ENCODE measurements at places on chromosomes 6 and 20.

GRCh38 chr6:150116200-150116800 lies 26.5 kb upstream of the PPP1R14C start:
- no peak for DNase-seq

DNA sequence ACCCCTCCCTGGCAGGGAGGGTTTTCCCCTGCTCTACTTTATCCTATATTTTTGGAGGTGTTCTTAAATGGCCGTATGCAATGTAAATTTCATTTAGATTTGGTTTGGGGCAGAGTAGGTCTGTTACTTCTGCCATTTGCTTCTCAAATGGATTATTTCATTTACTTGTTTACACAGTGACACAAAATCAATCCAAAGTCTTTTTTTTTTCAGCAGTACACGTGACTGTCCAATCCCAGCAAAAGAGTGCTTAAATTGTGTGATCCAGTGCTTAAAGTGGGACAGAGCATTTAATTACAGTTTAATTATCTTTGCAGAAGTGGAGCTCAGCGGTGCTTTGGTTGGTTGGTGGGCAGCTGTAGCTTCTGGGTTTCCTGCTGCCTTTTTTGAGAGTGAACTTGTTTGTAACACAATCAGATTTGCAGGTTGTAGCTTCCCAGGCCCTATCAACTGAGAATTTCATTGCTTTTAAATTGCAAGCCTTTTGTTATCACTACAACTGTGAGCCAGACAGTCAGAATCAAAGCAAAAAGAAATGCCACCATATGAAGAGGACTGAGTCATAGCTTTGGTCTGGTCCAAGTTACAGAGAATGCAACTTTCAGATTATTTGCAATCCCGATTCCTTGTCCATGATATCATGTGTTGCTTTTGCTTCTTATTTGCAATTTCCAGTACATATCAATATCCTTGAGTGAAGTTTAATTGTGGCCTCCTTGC lies 216.9 kb downstream of the DOK5 start:
- no peak for DNase-seq

DNA sequence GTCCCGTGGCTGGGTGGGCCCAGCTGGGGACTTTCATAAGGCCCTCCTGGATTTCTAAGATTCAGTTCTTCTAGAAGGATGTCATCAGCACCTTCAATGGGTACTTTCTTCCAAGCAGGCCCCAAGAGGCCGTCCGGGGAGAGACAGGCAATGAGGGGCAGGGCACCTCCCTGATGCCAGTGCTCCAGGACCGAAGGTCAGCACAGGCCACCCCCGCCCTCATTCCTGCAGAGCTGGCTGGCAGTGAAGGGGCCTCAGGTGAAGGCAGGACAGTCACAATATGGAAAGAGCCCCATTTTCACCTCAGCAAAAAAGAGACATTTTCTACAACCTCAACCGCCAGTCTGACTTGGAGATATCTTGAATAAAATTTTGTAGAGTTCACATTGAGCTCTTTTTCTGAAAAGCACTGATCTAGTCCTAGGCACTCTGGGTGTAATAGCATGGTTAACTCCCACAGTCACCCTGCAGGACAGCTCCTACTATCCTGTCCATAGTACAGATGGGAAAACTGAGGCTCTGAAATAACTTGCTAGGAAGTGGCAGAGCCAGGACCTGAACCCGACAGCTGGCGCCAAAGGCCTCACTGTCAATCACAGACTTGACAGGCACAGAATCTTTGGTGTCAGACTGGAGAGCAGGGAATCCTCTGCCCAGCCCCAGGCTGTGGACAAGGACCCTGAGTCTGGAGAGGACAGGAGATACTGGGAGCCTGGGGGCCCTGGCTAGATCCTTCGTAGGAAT lies 50.3 kb downstream of the RRBP1 start:
- no peak for DNase-seq

- DNase-seq = peak; percentile 11
Measured at GRCh38 chr6:1604158-1605003, 5.3 kb upstream of the FOXC1 start.

GRCh38 chr6:115899730-115900282 lies 160.9 kb downstream of the FRK start:
- DNase-seq = no peak

DNA sequence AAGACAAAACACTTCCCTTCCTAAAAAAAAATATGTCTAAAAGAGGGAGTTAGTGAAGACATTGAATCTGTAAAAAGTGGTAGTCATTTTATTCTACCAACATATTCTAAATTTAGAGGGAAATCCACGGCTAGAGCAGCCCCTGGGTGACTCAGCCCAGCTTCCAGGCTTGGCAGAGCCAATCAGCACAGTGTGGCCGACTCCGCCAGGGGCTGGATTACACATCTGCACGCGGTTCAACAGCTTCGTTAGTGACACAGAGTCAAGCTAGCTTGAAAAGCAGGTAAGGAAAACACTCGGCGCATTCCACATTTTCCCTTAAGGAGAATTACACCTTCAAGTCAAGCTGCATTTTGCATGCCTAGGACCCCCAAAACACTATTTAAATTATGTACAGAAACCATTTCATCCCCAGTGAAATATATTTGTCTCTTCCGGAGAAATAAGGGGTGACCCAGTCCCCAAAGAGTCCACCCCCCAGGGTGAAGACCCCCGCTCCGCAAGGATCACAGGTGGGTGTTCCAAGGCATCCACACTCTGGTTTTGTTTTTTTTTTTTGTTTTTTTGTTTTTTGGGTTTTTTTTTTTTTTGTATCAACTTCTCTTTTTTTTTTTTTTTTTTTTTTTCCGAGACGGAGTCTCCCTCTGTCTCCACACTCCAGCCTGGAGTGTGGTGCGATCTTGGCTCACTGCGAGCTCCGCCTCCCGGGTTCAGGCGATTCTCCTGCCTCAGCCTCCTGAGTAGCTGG lies 58.4 kb upstream of the ARID1B start:
- peak; percentile 16 for DNase-seq

DNA sequence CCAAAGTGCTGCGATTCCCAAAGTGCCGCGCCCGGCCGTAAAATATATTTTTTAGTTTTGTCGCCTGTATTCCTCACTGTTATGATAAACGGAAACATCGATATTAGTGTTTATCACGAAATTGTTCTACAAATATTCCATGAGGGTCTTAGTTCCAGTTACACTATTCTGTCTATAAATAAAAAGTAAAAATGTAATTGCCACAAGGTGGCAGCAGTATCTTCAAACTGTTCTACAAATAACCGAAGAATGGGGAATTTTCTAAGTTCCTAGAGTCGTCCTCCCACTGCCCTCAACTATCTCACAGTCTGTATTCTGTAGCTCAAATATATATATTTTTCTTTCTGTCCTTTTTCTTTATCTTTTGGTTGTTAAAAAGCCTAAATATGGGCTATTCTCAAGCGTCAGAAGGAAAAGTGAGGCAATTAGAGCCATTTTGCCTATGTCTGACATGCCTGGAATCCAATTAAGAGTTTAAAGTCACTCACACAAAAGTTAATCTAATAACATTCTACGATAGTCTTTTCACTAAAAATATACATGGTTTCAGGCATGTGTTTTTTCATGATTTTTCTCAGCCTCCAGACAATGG lies 14.2 kb upstream of the FAM162B start:
- DNase-seq = no peak

DNA sequence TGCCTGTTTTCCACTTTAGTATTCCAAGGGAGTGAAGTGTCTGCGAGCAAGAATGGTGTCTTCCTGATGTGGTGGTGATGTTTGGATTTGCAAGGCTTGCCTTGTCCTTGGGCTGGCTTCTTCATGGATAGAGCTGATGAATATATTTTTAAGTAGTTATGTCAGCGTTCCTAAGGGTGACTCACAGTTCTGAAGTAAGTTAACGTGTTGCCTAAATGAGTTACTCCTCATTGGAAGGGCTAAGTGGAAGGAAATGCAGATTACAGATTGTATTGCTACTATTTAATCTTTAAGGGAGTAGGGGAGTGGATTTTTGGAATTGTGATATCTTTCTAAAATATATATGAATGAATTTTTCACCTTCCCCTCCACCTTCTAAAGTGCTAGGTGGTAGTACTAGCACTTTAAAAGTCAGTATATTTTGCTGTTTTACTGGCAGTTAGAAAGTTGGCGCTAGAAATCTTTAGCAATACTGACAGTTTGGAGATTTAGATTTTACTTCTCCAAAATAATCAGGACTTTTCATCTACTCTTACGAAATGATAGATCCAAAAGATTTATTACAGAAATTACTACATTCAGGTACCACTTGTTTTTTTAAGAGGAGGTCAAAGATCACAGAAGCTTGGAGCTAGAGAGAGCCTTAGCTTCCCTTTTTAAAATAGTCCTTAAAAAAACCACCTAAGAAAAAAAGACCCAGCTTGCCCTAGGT lies 197.4 kb downstream of the JARID2 start:
- DNase-seq = no peak

GRCh38 chr20:33526769-33527168 lies 36.9 kb downstream of the CBFA2T2 start:
- no peak for DNase-seq

- no peak for DNase-seq
Measured at GRCh38 chr20:61882716-61883615, 182.7 kb downstream of the TAF4 start.

- DNase-seq = no peak
Measured at GRCh38 chr6:76774781-76775384, 688.4 kb downstream of the HTR1B start.
